ENCODE measurements at places on chromosomes 6 and 20.

DNA sequence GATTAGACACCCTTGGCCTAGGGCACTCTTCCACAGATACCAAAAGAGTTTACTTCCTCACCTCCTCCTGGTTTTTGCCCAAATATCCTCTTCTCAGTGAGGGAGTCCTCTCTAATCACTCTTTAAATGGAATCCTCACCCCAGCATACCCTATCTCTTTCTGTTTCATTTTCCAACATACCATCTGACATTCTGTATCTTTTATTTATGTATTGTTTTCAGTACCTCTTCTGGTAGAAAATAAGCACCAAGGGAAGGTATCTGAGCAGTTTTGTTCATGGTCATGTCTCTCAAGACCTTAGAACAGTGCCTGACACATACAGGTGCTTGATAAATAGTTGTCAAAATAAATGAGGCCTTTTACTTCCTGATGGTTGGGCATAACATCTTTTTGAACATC lies 55.1 kb downstream of the KIAA0408 start:
- DNase-seq, result no peak

DNA sequence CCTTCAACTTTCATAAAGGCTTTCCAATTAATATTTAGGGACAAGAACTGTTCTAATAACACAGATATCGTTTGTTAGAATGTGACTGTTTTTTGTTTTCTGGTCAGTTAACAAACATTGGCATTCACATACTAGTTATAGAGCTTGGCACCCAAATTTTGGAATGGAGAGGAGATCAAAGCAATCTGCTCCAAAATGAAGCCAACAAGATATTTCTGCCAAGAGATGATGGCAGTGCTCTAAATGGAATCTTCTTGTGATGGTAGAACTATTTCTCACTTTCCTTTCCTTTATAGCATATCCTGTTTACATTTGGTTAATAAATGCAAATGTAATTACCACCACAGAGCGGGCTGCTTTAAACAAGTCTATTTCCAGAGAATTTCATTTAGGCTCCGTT lies 208.3 kb upstream of the RIMS1 start:
- no peak for DNase-seq

- DNase-seq, result no peak
Observed at GRCh38 chr6:39941138-39941537, 6.9 kb upstream of the MOCS1 start.

GRCh38 chr20:24994186-24994465 lies 1.6 kb upstream of the APMAP start:
- no peak for DNase-seq

DNA sequence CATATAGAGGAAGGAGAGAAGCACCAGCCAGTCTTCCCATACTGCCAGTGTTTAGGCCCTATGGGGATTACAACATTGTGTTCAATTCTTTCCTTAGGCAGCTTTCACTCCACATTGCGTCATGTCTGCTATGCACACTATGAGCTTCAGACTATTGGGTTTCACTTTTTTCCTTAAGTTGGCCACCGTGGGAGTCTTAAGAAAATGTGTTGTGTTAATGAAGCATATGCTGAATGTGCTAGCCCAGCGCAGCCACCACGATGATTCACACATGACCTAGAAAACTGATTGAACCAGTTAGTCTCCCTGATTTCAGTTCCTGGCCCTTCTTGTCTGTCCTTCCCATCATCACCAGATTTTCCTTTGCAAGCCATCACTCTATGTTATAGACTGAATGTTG lies 21.5 kb downstream of the TUBB2B start:
- DNase-seq, result peak; percentile 89

DNA sequence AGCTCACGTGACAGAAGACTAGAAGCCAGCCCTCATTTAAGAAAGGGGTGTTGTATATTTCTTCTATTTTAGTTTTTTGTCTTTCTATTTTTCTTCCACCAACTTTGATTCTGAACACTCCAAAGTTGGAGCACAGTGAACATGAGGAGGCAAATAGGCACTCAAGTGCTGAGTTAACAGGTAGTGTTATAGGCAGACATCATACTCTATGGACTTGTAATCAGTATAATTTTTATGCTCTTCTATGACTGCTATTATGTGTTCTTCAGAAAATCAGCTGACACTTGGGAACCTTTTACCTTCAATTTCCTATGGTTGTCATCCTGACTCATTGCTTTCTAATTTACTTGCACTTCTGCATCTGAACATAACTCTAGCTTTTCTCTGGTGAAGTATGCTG lies 396.3 kb upstream of the EYS start:
- DNase-seq, result no peak

DNA sequence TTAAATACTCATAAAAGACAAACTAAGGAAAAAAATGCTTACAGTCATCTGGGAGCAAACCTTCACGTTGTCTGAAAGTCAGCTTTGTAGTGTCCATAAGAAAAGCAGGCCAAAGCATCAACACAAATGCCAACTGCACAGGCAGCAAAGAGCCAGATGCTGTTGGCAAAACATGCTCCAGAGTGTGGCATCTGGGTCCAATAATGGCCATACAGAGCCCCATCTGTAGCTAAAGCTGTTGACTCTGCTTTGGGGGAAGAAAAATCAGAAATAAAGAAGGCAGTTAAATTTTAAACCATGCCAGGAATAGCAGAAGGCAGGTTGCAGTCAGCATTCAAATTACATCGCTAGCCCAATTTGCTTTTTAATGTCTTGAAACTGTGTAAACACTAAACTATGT lies 776.3 kb downstream of the EYS start:
- no peak for DNase-seq

DNA sequence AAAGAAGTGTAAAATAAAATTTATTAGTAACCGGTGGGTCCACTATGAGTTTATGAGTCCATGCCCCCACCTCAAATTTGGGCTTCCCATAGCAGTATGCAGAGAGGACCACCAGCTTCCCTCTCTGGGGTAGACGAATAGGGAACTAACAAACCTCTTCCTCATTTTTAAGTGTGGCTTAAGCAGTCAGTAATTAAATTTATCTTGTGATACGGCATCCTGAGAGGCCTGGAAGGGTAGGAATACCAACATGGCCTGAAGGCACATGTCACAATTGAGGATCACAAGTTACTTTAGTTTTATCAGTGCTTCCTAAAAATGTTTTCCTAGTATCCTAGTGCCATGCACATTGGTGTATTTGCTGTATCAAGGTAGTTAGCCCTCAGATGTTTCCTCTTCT lies 239.9 kb downstream of the HIVEP2 start:
- no peak for DNase-seq

DNA sequence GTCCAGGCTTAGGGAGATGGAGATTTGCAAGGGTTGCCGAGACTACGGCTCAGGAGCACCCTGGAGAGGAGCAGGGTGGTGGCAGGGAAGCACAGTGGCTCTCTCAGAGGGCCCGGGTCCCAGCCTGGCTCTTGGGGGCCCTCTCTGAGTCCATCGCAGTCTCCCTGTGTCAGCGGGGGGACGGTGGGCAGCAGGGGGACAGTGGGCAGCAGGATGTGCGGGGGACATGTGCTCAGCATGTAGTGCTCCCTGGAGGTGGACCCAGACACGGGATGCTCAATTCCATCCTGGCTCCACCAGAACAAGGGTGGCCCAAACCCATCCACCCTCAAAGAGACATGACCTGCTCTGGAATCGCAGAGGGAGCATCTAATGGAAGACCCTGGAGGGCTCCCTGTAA lies 43.0 kb upstream of the ZBP1 start:
- DNase-seq, result no peak

DNA sequence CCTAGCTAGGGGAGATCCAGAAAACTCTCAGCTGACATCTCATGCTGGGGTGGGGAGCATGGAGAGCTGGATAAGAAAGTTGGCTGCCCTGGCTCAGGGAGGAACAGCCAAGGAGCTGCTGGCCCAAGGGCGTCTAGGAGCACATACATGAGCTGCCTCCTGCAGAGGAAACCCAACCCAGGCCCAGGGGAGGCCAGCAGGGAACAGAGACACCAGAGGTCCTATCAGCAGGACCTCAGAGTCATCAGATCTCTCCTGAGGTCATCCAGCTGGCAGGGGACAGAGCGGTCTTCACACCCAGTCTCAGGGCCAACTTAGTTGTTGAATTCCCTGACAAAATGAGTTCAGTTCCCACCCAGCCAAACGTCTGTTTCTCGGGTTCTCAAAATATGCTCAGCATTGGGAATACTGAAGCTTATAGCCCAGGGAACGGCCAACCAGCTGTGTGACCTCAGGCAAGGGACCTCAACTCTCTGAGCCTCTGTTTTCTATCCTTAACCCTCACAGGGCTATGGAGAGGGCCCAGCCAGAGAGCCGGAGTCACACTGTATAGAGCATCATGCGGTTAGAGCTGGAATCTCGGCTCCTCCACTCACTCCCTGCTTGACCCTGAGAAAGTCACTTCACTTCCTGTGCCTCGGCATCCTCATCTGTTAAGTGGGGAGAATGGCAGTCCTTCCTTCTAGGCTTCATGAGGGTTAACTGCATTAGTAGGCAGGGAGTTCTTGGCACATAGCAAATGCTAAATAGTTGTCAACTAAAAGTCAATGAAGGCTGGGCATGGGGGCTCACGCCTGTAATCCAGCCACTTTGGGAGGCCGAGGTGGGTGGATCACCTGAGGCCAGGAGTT lies 13.8 kb downstream of the ADA start:
- no peak for DNase-seq

- no peak for DNase-seq
Observed at GRCh38 chr6:105882121-105882803, 203.9 kb upstream of the PRDM1 start.

- DNase-seq, result no peak
Observed at GRCh38 chr6:162688751-162689345, 38.7 kb downstream of the PRKN start.
